GDM1 (cell line): ENCODE measurements at places on chromosomes 2 and 18.

GRCh38 chr2:17362956-17363355 is 155.3 kb downstream of the RAD51AP2 start:
- no peak for DNase-seq

DNA sequence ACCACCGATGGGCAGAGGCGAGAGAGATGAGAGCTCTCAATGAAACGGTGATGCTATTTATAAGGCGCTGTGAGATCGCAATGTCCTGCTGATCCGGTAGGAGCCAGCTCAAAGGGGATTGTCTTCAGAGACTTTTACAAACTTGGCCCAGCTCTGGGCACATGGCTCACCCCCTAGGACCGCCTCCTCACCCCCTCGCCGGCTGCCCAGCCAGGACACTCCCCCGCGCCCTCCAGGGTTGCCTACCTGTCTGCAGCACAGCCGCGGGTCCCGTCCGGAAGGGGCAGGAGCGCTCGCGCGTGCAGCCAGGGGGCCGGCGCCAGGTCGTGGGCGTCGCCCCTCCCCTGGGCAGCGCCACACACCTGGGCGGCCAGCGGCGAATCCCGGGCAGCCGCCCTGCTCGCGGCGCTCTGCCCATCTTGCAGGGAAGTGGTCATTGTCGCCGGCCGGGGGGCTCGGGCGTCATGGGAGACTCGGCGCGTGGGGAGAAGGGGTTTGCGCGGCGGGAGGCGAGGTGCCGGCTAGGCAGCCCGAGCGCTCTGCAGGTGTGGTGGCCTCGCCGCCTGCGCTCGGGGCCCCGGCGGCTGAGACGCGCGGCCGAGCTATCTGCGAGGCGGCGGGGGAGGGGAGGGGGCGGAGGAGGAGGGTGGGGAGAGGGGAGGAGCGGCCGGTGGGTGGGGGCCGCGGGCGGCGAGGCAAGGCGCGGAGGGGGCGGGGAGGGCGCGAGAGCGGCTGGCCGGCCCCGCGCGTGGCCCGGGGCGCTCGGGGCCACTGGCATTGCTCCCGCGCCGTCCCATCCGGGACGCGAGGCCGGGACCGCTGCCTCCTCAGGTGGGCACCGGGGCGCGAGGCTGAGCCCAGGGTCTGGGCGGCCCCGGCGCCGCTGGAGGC is at the start of gene GRB14:
Gene GRB14, minus strand, starts transcription at position 610 of the 891 bp plus-strand sequence. Its CDS starts 173 bp downstream, at position 437.
- no peak for DNase-seq

GRCh38 chr2:98455494-98455976 is 10.9 kb downstream of the INPP4A start:
- DNase-seq: peak; percentile 13

GRCh38 chr2:239966853-239967552 is 58.1 kb downstream of the NDUFA10 start:
- DNase-seq: no peak

DNA sequence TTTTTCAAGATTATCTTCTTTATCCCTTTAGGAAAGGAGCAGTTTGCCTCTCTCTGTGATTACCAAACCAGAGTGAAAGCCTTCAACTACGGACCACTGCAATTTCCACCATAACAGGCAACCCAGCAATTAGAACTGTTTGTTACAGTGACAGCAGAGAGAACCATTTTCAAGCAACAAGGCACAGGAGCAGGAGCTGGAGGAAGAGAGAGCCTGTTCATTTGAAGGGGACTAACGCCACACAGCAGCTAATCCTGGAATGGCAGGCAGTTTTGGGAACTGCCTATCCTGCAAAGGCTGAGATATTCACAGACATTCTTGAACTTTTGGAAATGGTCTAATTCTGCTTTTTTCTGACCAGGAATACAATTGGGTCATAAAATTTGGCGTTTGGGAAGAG is 1541.9 kb upstream of the PIK3C3 start:
- no peak for DNase-seq

DNA sequence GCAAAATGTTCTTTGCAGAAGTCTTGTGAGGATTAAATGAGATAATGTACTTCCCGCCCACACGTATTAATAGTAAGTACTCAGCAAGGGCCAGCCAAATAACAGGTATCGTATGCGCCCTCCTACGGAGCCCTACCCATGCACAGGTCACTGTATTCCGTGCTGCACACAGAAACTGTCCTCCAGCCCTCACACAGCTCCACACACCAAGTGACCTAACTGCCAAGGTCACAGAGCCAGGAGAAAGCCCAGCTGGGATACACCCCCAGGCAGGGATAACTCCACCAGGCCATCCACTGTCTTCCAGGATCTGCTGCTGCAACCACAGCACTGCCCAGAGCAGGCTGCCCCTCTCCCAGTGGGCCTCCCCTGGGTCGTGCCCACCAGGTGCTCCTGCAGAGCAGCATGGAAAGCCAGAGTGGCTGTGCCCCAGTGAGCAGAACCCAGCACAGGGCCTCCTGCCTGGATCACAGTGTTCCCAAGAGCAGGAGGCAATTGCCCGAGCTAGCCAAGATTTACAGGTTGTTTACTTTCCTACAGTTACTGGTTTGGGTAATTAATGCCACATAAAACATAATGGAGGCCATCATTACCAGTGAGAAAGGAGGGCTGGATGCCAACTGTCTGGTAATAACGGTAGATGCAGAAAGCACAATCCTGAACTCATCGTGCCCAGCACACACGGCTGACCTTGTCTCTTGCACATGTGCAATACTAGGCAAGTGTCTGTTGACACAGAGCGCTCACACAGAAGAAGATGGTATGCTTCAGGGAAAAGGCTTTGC is 24.4 kb downstream of the TFCP2L1 start:
- DNase-seq: no peak

DNA sequence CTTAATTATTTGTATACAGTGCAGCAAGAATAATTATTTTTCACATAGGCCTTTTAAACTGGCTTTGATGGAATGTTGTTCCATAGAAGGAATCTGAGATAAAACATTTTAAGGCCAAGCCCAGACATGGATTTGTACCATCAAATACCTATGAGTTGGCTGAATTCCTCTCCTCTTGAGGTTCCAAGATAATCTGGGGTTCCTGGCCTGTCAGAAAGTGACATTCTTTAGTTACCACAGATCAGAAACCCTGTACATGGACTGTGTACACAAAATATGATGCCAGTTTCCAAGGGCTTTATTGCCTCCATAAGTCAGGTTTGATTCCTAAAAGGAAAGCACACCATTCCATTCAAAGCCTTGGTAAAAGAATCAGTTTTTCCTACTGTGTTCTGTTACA is 1256.7 kb upstream of the NRXN1 start:
- DNase-seq: no peak

DNA sequence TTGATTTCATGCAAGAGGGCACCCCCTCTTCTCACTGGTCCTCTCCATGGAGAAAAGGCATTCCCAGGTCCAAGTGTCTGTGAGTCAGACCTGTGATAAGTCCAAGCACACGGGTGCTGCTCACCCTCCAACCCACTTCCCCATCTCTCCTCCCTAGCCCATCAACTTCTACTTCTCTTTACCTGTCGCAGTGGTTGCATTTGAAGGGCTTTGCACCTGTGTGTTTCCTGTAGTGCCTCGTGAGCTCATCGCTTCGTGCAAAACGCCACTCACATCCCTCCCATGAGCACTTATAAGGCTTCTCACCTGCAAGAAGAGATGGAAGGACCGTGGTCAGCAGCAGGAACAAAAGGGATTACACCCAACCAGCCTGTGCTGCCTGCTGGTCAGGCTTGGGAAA is 77.5 kb downstream of the KLF7 start:
- no peak for DNase-seq

DNA sequence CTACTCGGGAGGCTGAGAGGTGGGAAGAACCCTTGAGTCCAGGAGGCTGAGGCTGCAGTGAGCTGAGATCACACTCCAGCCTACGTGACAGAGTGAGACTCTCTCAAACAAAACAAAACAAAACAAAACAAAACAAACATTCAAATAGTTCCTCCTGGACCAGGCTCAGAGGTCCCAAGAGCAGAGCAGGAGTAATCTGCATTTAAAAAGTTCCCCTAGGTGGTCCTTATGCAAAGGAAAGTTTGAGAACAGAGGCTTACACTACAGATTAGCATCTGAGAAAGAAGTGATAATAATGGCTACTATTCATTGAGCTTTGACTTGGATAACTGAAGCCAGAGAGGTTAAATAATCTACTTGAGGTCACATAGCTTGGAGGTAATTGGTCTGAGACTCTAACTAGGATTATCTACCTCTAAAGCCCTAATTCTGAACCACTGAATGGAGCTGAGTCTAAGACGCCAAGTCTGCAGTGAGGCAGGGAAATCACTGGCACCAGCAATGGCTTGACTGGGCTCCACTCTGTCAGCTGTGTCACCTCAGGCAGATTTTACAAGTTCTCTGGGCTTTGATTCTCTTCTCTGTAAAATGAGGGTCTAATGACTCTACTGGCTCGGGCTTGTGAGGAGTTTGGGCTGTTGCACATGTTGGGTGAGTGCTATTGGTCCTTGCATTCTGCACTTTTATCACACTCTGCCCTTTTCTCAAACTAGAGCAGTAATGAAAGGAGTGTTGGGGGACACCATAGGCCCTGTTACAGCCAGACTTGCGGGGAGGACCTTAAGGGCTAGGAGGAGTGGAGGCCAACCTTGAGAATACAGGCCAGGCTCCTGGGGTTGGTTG is 29.2 kb upstream of the DLX2 start:
- no peak for DNase-seq

GRCh38 chr2:134791616-134792015 is 46.8 kb upstream of the ACMSD start:
- DNase-seq: no peak

DNA sequence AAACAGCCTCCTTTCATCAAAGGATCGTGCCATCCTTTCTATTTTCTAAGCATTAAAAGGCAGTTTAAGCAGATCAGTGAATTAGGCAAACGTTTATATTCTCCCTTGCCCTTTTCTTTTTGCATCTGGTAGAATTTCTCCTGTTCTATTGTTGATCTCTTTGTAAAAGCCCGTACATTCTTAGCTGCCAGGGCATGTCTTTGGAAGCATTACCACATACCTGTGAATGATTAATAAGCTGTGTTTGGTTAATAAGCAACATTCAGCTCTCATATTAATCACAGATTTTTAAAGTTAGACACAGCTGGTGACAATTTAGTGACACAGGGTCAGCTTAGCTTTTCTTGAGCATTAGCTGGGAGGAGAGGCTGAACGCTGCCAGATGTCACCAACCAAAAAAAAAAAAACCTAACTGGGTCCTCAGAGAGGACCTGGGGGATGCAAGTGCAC is 33.8 kb upstream of the CYP1B1 start:
- no peak for DNase-seq

GRCh38 chr18:13465476-13465875 is 246.9 kb downstream of the LDLRAD4 start:
- peak; percentile 40 for DNase-seq

DNA sequence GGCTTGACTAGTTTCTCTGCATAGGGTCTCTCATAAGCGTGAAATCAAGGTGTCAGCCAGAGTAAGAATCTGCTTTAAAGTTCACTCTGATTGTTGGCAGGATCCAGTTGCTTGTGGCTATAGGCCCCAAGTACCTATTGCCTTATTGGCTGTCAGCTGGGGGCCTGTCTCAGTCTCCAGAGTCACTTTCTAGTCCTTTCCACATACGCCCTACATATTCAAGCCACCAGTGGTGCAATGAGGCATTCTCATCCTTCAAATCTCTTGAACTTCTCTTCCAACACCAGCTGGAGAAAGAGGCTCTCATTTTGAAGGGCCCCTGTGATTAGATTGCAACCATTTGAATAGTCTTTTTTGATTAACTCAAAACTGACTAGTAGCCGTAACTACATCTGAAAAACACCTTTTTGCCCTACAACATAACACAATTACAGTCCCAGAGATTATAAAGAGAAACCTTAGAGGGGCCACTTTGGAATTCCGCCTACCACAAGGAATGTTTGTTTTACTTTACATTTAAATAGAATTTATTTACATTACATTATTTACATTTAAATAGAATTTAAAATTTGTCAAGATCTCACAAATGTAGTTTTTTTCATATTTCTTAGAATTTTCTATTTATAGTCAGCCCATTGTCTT is 520.1 kb downstream of the DSC3 start:
- no peak for DNase-seq

DNA sequence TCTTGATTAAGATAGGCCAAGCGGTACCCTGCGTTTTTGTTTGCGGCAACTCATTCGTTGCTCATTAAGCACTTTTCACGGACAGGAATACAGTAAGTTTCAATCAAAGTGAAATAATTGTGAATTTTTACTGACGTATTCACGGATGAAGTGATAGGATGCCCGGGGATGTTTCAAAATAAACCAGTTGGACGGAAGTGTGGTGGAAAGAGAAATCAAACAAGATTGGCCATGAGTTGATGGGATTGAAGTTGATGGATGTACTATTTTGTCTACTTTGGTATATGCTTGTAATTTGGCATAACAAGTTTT is 481 bp downstream of the TMEM177 start:
- DNase-seq: no peak

DNA sequence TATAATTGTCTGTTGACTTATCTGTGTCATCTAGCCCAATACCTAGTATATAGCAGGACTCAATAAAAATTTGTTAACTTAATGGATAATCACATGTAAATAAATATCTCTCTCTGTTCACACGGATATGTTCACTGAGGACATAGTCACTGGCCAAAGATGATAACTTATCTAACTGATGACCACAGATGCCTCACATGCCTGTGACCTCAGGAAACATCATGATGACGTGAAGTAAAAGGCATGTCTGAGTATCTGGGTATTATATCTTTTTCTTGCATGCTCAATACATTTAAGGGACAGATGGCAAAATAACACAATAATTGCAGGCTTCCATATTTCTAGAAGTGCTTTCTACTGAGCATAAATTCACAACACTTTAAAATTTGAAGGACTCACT is 41.4 kb upstream of the PARD3B start:
- no peak for DNase-seq

GRCh38 chr2:86453836-86454235 is 12.7 kb downstream of the KDM3A start:
- no peak for DNase-seq

DNA sequence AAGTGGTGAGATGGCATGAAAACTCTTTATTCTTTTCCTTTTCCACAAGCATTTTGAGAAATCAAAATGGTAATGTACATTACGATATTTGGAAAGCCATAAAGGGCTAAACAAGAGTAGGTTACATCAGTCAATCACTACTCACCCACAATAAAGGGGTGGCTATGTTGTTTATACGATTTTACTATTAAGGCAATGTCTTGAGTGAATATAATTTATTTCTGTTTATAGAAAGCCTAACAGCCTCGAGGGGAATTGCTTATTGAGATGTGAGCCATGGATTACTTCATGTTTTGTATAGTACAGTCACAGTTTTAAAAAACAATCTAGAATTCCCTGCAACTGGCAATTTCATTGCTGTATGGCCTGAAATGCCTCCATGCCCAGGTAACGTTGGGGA is 237.5 kb upstream of the RBBP8 start:
- DNase-seq: no peak
